PC-3 (cell line): ENCODE measurements at places on chromosomes 16 and 17. TPM values are rescaled to one million over a fixed set of nuclear protein-coding genes. Genes with fewer than 3 reads are reported as not detected.
A peak's percentile ranks its signal among the peaks of the same experiment; 100 is the strongest.

DNA sequence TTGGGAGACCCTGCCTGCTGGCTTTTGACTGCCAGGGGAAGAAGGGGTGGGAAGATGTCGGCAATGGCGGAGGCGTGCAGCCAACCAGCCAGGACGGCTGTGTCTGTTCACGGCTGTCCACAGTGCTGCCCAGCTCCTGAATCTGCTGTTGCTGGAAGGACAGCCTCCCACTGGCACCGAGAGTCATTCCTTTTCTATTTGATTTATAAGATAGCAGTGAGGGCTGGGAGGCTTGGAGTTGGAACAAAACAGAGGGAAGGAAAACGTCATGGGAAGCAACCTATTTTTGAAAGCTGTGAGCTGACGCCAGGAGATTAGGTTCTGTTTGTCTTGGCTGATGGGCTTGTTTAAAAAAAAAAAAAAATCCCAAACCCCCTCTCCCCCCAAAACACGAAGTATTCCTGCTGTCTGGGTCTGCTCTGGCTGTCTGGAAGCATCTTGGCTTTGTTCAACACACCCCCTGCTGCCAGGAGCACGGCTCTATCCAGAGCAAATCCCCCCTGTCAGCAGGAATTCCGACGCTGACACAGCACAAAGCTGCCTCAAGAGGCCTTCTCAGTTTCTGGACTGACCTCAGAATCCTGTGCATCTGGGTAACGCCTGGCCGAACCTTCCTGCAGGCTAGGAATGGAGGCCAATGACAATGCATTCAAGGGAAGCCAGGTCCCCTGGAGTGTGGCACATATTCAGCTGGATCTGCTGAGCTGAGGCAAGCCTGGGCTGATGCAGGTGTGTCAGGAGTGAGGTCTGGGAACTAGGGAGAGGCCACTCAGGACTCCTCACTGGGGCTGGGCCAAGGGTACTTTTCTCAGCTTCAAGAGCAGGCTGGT is 41.0 kb upstream of the SREBF1 start:
- DNase-seq: no peak

DNA sequence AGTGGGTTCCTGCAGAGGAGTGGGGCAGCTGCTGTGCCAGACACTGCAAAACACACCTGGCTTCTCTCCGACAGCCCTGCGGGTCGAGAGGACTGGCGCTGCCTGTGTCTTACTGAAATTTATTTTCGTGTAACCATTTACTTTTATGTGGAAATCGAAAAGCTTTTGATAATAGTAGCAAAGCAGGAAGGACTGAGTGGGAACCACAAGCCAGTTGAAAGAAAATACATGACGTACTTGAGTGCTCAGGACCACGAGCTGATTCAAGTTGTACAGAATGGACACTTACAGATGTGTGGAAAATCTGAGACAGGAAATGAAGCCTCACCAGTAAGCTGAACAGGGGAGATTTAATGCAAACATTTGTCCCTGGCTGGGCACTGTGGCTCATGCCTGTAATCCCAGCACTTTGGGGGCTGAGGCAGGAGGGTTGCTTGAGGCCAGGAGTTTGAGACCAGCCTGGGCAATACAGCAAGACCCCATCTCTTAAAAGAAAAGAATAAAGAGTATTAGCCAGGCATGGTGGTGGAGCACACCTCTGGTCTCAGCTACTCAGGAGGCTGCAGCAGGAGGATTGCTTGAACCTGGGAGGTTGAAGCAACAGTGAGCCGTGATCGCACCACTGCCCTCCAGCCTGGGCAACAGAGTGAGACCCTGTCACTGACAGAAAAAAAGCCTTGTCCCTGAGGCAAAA is 11.3 kb upstream of the RPL13 start:
- DNase-seq: no peak

- peak; percentile 30 for DNase-seq
Measured at GRCh38 chr16:15876503-15876902, 11.9 kb downstream of the CEP20 start.

Gene CD300A
- total RNA-seq: not detected in 2 replicates

Gene ZP2
- not detected in 2 replicates for total RNA-seq

Gene C17orf100
- total RNA-seq: 0.15 TPM in 1 of 2 replicates, not detected in the other

Gene TERF2IP
- 25.7 and 27.2 TPM in 2 replicates for total RNA-seq
